Esophagus squamous epithelium (tissue), 5 donors: ENCODE measurements at places on chromosomes 16 and 17.

DNA sequence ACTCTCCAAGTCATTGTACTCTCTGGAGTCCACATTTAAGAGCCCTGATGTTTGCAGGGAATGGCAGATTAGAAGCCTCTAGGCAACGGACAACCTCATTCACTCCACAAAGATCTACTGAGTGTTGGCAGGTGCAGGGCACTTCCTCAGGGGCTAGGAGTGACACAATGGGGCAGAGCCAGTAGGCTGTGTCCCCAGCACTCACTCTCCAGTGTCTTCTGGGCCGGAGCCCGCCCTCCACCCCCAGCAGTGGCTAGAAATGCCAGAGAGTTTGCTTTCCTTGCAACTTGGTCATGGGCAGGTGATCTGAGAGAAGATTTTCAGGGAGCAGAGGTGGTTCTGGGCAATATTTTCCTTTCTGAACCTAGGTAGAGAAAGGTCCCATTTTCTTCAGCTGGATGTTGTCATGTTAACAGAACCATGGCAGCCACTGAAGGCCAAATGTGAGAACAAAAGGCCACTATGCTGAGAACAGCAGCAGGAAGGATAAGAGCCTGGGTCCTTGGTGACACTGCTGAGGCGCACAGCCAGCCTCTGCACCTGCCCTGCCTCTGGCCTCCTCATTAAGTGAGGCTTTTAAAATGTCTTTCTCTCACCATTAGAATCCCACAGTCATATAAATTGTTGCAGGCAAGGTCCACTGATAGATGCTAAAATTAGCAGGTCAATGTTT lies 96.2 kb downstream of the USP31 start:
- DNase-seq = no peak

GRCh38 chr17:61487161-61487988 lies 35.2 kb downstream of the TBX4 start:
- DNase-seq = no peak

- DNase-seq = no peak
These were observed 9.1 kb downstream of the DEXI start for GRCh38 chr16:10932959-10933710.

GRCh38 chr16:64892835-64893785 lies 228.8 kb downstream of the CDH11 start:
- DNase-seq = no peak

- no peak for DNase-seq
These were observed 416.3 kb upstream of the CDH5 start for GRCh38 chr16:65950211-65950610.

- no peak for DNase-seq
These were observed 6.6 kb downstream of the HS3ST6 start for GRCh38 chr16:1911467-1912214.

- no peak for DNase-seq
These were observed 313.5 kb downstream of the PHKB start for GRCh38 chr16:47774661-47775060.

- DNase-seq = peak; percentile 39
These were observed 52.1 kb downstream of the CUEDC1 start for GRCh38 chr17:57902800-57903759.

DNA sequence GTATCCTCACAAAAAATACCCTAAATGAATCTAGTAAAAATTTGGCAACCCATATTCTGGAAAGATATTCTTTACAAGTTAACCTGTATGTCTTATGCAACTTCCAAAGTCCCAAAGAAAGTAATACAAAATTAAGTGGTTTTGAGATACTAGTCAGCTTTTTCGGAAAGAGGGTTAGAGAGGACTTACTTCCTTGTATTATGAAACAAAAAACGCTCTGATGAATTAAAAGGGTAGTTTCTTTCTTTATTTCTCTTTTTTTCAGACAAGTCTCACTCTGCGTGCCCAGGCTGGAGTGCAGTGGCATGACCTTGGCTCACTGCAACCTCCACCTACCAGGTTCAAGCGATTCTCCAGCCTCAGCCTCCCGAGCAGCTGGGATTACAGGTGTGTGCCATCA lies 51.6 kb downstream of the KANSL1 start:
- DNase-seq = no peak

- DNase-seq = no peak
These were observed 23.2 kb downstream of the SLC7A6OS start for GRCh38 chr16:68287276-68288251.
